Epithelial cell of alveolus of lung (primary cell): ENCODE measurements at places on chromosomes 1 and 21. TPM values are rescaled to one million over a fixed set of nuclear protein-coding genes. Genes with fewer than 3 reads are reported as not detected.

DISC1 gene
- total RNA-seq = 3.1 and 5.4 TPM in 2 replicates

MPZ gene
- 1.4 and 2.1 TPM in 2 replicates for total RNA-seq

SGIP1 gene
- 6.3 and 22.8 TPM in 2 replicates for total RNA-seq

RHD gene
- not detected in 2 replicates for total RNA-seq

KIF21B gene
- 0.08 and 1.9 TPM in 2 replicates for total RNA-seq

PPM1J gene
- 0.88 and 2.3 TPM in 2 replicates for total RNA-seq

LEMD1 gene
- total RNA-seq = not detected in 2 replicates

PTPN7 gene
- total RNA-seq = not detected in 2 replicates

PODN gene
- total RNA-seq = 0.39 and 8.6 TPM in 2 replicates

S100A8 gene
- total RNA-seq = not detected in 2 replicates

TSPAN1 gene
- 1.6 and 2.0 TPM in 2 replicates for total RNA-seq

AMY2A gene
- not detected in 2 replicates for total RNA-seq

F13B gene
- not detected in 2 replicates for total RNA-seq

SPOCD1 gene
- total RNA-seq = 15.3 and 83.4 TPM in 2 replicates

CHI3L2 gene
- total RNA-seq = 0.48 TPM in 1 of 2 replicates, not detected in the other

LCE2A gene
- total RNA-seq = not detected in 2 replicates

ITLN1 gene
- not detected in 2 replicates for total RNA-seq

SPAG17 gene
- total RNA-seq = not detected in 2 replicates

B3GALT5 gene
- total RNA-seq = 0.08 and 0.39 TPM in 2 replicates

IL20 gene
- total RNA-seq = not detected in 2 replicates

BSND gene
- total RNA-seq = not detected in 2 replicates

COL9A2 gene
- 3.4 and 10.5 TPM in 2 replicates for total RNA-seq

CD53 gene
- total RNA-seq = not detected in 2 replicates
